ENCODE measurements at places on chromosomes 4 and X.
A peak's percentile ranks its signal among the peaks of the same experiment; 100 is the strongest.

DNA sequence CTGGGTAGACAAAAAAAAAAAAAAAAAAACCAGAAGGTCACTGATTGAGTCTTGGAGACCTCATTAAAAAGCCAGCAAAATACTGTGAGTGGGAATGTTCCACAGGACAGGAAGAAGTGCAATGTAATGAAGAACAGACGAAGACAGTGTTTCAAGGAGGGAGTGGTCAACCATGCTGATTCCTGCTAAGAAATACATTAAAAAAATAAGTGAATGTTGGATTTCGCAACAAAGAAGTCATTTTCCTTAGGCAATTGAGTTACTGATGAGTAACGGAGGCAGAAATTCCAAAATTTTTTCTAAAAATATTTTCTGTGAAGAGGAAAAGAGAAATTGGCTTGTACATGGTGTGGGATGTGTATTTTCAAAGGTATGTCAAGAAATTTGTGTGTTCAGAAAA lies 94.3 kb upstream of the FAM47B start:
- no peaks in the 10 kb centered on the region for H3K27me3 ChIP-seq
- DNase-seq: no peak
- H3K4me3 ChIP-seq: no peak overlapping the region
- H3K4me1 ChIP-seq: no peaks in the 10 kb centered on the region
- no peaks in the 10 kb centered on the region for H3K36me3 ChIP-seq
- H3K27ac ChIP-seq: no peak overlapping the region

GRCh38 chr4:79390890-79391289 lies 17.1 kb downstream of the GK2 start:
- H3K4me1 ChIP-seq: no peaks in the 10 kb centered on the region
- no peaks in the 10 kb centered on the region for H3K36me3 ChIP-seq
- H3K27ac ChIP-seq: no peak overlapping the region
- no peak for DNase-seq

DNA sequence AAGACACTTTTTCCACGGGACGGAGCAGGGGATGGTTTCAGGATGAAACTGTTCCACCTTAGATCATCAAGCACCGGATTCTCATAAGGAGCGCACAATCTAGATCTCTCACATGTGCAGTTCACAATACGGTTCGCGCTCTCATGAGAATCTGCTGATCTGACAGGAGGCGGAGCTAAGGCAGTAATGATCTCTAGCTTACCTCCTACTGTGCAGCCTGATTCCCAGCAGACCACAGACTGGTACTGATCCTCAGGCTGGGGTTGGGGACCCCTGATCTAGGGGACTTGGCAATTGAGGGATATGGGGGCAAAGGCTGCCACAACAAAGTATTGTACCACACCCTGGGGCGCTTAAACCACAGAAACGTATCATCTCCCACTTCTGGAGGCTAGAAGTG lies 25.7 kb downstream of the ZNF185 start:
- H3K4me1 ChIP-seq: no peaks in the 10 kb centered on the region
- no peak overlapping the region for H3K4me3 ChIP-seq
- no peaks in the 10 kb centered on the region for H3K36me3 ChIP-seq
- no peak for DNase-seq
- no peaks in the 10 kb centered on the region for H3K27me3 ChIP-seq
- H3K27ac ChIP-seq: no peak overlapping the region

DNA sequence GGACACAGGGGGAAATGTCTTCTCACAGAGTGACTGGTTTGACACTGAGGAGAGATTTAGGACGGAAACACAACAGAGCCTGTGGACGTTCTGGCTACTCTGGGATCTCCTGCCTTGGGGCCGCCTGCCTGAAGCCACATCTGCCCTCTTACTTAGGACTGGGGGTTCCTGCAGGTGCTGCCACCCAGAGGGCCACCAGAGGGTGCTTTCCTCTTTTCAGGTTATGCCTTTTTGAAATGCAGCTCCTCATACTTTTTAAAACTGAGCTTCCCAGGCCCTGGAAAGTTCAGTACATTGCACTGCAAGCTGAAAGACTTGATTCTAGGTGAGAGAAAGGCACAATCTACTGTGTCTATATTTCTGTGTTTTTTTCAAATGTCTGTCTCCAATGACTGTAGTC lies 92.2 kb upstream of the PGRMC2 start:
- H3K4me3 ChIP-seq: no peak overlapping the region
- no peak overlapping the region for H3K27ac ChIP-seq
- no peaks in the 10 kb centered on the region for H3K4me1 ChIP-seq
- DNase-seq: peak; percentile 69
- no peaks in the 10 kb centered on the region for H3K36me3 ChIP-seq

DNA sequence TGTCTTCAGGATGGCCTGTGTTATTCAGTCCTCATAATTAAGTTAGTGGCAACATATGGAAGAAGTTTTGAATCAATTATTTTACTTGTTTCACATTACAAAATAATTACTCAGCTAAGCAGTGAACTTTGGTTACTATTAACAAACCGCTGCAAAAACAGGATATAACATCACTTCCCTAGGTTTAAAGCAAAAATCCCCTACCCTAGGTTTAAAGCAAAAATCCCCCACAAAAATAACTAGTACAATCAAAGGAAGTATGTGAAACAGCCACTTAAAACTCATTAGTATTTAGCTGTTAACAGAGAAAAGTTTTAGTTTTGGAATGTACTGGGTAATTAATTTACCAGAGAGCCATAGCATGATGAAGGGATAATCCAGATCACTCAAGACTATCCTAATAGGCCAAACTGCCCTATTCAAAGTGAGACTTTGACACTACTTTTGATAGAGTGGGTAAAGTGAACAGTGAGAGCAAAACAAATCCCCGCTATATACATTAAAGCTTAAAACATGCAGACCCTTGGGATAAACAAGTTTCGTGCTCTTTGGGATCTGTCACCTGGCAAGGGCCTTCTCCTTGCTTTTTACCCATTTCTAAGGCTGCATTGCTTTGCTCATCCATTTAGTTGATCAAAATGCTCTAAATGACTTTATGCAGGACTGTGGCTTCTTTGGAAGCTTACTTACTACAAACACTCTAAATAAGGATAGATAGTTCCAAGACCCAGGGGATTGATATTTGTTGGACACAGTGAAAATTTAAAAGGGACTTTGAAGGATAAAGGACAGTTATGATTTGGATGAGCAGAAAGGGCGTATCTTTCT lies 36.4 kb upstream of the GPR174 start:
- H3K27me3 ChIP-seq: no peaks in the 10 kb centered on the region
- H3K4me3 ChIP-seq: no peak overlapping the region
- H3K4me1 ChIP-seq: no peaks in the 10 kb centered on the region
- no peak for DNase-seq

GRCh38 chrX:16061296-16061695 lies 62.1 kb upstream of the GRPR start:
- H3K36me3 ChIP-seq: no peaks in the 10 kb centered on the region
- H3K27ac ChIP-seq: no peak overlapping the region

- H3K36me3 ChIP-seq: no peaks in the 10 kb centered on the region
- H3K4me1 ChIP-seq: no peaks in the 10 kb centered on the region
- no peak for DNase-seq
- no peaks in the 10 kb centered on the region for H3K27me3 ChIP-seq
- H3K4me3 ChIP-seq: no peak overlapping the region
- no peak overlapping the region for H3K27ac ChIP-seq
Observed at GRCh38 chr4:153834901-153835300, 46.0 kb upstream of the SFRP2 start.

DNA sequence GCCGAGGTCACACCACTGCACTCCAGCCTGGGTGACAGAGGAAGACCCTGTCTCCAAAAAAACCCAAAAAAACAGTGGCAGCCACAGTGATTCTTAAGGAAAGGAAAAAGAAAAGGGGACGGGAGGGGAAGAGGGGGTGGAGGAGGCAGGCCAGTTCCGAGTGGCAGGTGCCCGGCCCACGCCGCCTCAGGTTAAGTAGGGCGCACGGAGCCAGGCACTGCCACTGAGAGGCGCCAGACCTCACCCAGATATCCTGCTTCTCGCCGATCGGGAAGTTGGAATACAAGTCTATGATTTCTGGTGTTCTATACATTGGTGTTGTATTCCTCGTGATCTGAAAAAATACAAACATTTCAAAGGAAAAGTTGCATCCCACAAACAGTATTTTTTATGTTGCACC lies 35.9 kb downstream of the GAK start:
- no peaks in the 10 kb centered on the region for H3K27me3 ChIP-seq
- H3K36me3 ChIP-seq: peaks cover 62% of the 10 kb centered on the region
- no peak overlapping the region for H3K4me3 ChIP-seq
- H3K4me1 ChIP-seq: no peaks in the 10 kb centered on the region
- no peak overlapping the region for H3K27ac ChIP-seq
- no peak for DNase-seq

DNA sequence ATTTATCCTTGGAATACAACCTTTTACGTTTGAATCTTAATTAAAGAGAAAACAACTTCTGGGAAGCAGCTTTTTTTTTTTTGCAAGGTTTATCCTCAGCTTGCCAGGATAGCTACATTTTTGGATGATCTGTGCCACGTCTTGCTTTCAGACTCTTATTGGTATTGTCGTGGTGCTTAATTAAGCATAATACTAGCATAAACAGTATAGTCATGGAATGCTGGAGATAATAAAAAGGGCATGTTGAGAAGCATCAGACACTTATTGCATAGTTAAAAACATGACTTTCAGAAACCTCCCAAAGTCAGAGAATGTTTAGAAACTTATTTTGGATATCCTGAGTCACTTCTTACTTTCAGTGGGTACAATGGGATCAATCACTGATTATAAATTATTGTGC lies 77.0 kb downstream of the PALLD start:
- no peak for DNase-seq
- H3K4me1 ChIP-seq: no peaks in the 10 kb centered on the region
- no peak overlapping the region for H3K4me3 ChIP-seq
- H3K27ac ChIP-seq: no peak overlapping the region

DNA sequence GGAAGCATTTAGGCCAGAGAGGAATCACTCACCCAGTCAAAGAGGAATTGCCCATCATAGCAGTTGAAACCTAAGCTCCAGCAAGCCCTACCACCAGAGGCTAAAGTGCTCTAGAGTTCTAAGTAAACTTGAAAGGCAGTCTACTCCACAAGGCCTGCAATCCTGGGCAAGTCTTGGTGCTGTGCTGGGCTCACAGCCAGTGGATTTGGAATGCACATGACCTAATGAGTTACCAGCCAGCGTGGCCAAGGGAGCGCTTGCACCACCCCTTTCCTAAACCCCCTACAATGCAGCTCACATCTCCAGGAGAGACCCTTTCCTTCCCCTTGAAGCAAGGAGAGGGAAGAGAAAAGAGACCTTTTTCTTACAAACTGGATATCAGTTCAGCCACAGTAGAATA lies 445.7 kb downstream of the GASK1B start:
- H3K36me3 ChIP-seq: no peaks in the 10 kb centered on the region
- H3K4me3 ChIP-seq: no peak overlapping the region
- H3K4me1 ChIP-seq: no peaks in the 10 kb centered on the region

- no peaks in the 10 kb centered on the region for H3K4me1 ChIP-seq
- DNase-seq: no peak
- no peaks in the 10 kb centered on the region for H3K27me3 ChIP-seq
- no peak overlapping the region for H3K4me3 ChIP-seq
- no peaks in the 10 kb centered on the region for H3K36me3 ChIP-seq
Observed at GRCh38 chr4:156374069-156374468, 420.4 kb upstream of the CTSO start.

DNA sequence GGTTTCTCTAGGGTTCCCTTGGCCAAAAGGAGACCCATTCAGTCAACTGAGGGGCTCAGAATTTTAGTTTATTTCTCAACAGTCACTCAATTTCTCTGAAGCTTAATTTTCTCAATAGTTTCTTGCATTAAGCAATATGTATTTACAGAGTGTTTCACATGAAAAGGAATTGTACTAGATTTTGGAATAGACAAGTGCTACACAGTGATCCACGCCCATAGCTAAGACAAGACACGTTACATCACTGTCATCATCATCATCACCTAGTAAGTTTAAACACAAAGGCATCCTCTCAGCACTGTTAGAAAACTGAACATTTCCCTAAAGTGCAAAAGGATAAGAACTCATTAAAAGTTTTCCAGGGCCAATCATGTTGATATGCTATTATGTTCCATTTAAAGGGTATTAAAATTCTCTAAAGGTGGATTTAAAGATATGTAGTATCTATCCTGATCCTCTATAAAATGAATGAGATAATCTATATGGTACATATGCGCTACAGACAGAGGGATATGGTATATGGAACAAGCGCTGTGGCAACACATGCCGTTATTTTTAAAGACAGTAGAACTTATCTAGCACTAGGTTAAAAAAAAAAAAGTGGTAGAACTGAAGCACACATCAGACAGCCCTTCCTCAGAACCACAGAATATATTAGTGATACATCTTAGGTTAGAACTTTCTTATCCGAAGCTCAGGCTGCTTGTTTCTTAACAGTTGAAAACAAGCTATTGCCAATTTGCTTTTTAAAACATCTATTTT lies 12.1 kb downstream of the PPA2 start:
- DNase-seq: no peak
- H3K36me3 ChIP-seq: peaks cover 4% of the 10 kb centered on the region
- H3K27ac ChIP-seq: no peak overlapping the region
- no peaks in the 10 kb centered on the region for H3K27me3 ChIP-seq

GRCh38 chr4:13261486-13262257 lies 222.5 kb downstream of the RAB28 start:
- no peak for DNase-seq
- no peaks in the 10 kb centered on the region for H3K27me3 ChIP-seq
- no peaks in the 10 kb centered on the region for H3K36me3 ChIP-seq

GRCh38 chr4:17719106-17719505 lies 62.3 kb downstream of the FAM184B start:
- no peak overlapping the region for H3K4me3 ChIP-seq
- no peaks in the 10 kb centered on the region for H3K27me3 ChIP-seq
- DNase-seq: no peak

DNA sequence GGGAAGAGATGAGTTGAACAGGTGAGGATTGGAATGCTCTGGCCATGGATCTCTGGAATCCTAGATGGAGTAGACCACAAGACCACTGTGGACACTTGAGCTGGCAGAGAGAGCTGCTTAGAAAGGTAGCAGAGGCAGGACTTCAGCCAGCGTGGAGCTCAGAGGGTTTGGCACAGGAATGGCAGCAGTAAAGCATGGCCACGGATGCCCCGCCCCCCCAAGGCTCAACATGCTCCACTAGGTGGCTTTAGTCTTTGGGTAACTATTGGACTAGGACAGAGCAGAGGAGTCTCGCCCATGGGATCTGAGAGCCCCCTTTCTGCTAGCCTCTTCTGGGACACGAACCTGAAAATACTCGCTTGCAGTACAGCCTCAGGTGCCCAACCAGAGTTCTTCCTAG lies 150.1 kb upstream of the NEIL3 start:
- no peak overlapping the region for H3K27ac ChIP-seq
- H3K4me1 ChIP-seq: no peaks in the 10 kb centered on the region
- H3K27me3 ChIP-seq: no peaks in the 10 kb centered on the region
- no peaks in the 10 kb centered on the region for H3K36me3 ChIP-seq

- H3K4me3 ChIP-seq: no peak overlapping the region
- no peak for DNase-seq
- H3K4me1 ChIP-seq: no peaks in the 10 kb centered on the region
- no peak overlapping the region for H3K27ac ChIP-seq
- no peaks in the 10 kb centered on the region for H3K27me3 ChIP-seq
Observed at GRCh38 chr4:115781528-115782146, 668.2 kb upstream of the NDST4 start.

DNA sequence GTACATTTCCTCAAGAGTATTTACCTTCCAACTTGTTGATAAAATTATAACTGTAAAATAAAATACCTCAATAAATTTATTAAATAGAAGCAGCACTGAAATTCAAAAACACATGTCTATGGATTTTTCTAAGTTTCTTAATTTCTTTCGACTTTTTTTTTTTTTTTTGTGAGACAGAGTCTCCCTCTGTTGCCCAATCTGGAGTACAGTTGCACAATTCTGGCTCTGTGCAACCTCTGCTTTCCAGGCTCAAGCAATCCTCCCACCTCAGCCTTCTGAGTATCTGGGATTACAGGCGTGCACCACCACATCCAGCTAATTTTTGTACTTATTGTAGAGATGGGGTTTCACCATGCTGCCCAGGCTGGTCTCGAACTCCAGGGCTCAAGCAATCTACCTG lies 79.8 kb downstream of the IQCM start:
- no peaks in the 10 kb centered on the region for H3K36me3 ChIP-seq
- H3K4me1 ChIP-seq: no peaks in the 10 kb centered on the region
- H3K27ac ChIP-seq: no peak overlapping the region
- H3K4me3 ChIP-seq: no peak overlapping the region
